GM12864 (cell line): ENCODE measurements at places on chromosomes 16 and 17.

- DNase-seq, result peak; percentile 30
These were observed 6.3 kb downstream of the VWA3A start for GRCh38 chr16:22098405-22099255.

- no peak for DNase-seq
These were observed 21.4 kb upstream of the SLC6A4 start for GRCh38 chr17:30256756-30257506.

DNA sequence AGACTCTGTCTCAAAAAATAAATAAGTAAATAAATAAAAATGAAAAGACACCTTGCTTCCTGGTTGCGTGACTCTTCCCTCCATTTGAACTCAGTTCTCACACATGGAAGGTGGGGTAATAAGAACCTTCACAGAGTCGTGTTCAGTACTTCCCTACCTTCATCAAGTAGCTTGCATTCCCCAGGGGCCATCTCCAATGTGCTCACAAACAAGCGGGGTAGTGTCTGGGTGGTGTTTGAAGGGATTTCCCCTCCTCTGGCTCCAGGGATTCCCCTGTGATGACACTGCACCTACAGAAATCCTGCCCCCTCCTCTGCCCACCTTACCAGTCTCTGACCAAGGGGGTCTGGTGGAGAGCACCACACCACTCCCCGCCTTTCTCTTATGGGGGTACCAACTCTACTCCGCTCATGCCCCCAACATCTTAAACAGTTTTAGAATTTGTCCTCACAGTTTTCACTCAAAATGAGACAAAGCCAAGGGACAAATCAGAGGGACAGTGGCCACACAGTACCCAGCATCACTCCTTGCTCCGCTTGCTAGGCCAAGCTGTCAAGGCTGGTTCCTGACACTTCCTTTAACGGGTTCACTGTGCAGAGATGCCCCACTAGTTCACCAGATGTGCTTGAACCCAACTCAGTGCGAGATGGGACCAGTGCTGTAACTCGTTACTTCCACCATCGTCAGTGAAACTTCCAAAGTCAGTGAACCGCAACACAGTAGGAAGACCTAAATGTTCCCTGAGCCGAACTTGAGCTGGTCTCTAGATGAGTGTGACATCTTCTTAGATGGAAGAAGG is 69.1 kb downstream of the COPRS start:
- no peak for DNase-seq

DNA sequence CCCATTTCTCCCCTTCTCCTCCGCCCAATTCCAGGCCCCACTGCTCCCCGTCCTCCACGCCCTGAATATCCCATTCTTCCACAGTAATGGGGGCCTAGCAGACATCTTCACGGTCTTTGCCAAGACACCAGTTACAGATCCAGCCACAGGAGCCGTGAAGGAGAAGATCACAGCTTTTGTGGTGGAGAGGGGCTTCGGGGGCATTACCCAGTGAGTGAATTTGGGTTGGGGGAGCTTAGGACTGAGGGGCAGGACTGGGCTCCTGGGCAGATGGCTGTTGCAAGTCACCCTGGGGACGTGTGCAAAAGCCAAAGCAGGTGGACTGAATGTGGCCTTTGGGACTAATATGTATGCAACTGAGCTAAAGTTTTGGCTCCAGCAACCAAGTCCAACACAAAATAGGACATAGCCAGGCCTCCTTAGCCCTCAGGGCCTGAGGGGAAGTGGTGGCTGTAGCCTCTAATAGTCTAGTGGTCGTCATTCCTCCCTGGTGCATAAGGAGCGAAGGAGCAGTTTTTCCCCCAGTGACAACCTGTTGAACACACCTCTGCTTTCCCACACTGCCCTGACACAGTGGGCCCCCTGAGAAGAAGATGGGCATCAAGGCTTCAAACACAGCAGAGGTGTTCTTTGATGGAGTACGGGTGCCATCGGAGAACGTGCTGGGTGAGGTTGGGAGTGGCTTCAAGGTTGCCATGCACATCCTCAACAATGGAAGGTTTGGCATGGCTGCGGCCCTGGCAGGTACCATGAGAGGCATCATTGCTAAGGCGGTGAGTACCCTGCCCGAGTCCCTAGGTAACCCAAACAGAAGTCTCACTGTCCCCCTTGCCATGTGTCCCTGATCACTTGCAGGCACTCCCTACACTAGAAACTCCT is 2.6 kb downstream of the ACADVL start:
- no peak for DNase-seq

- DNase-seq, result no peak
These were observed 2.3 kb downstream of the NAT9 start for GRCh38 chr17:74773871-74774286.

GRCh38 chr16:88448461-88449266 is 4.4 kb upstream of the ZFPM1 start:
- DNase-seq, result no peak

DNA sequence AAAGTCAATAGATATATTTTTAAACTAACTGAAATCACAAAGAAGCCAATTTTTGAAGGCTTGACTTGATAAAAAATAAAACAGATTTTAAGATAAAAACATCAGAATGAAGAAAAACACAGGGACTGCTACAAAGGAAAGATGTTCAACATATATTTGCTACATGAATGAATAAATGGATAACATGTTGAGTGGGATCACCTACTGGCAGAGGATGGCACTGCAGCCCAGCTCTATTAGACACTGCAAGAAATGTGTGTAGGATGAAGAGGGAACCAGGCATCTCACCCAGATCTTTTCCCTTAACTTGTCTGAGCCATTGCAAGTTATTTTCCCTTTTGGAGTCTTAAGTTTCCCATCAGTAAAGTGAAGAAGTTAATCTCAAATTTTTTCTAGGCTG is 4.2 kb downstream of the AIPL1 start:
- DNase-seq, result no peak

GRCh38 chr17:49333804-49334203 is 28.2 kb downstream of the ZNF652 start:
- DNase-seq, result no peak

- no peak for DNase-seq
These were observed 7.6 kb downstream of the PIK3R6 start for GRCh38 chr17:8859804-8860430.

DNA sequence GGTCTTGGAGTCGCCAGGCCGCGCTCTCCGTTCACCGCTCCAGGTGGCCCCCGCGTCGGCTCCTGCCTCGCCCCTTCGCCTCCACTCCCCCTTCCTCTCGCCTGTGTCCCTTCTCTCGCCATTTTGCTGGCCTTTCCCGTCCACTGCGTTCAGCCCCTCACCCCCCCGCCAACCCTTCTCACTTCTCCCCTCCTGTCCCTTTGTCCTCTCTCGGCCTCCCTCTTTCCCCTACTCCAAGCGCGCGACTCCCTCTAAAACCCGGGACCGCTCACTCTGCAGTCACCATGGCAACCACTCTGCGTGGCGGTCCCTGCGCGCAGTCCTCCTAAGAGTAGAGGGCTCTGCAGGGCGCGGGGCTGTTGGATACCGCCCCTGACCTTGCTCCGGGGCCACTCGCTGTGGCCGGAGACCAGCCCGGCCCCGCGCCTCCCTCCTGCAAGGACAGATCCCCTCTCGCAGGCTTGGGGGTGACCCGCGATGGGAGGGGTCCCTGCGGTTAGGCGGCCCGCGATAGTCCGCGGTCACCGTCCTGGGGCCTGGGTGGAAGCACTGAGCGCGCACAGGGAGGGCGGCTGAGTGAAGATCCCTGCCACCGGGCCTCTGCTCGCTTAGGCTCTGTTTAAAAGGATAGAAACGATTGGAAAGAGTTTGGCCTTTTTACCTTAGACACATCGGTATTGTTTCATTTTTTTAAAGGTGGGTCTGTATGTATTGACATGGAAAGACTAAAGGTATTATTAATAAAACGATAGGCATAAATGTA is 454 bp downstream of the CCDC40 start:
- DNase-seq, result no peak

DNA sequence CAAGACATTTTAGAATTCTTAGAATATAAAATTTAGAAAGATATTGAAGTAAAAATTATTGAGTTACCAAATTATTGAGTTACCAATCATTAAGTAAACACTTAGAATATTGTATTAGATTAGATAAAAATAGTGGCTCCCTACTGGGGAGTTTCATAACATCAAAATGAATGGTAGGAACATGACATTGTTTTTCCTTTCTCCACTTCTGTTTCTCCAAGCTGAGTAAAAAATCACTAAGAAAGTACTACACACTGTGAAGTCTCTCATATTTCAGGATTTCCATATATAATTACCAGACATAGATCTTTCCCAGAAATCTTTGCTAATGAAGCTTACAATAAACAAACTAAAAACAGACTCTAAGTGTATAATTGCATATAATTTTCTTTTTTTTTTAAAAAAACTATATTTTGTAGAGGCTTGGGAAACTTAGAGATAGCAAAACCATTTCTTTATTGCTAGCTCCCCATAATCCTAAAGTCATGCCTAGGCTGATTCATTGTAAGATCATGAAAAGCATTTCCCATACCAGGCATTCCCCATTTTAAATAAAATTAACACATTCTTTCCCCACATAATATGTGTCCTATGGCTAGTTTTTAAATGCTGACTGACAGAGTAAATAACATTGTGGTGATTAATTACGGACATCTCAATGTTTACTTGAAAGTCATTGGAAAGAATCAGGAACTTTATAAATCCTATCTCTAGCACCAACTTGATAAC is 1408.7 kb upstream of the GOT2 start:
- DNase-seq, result no peak

DNA sequence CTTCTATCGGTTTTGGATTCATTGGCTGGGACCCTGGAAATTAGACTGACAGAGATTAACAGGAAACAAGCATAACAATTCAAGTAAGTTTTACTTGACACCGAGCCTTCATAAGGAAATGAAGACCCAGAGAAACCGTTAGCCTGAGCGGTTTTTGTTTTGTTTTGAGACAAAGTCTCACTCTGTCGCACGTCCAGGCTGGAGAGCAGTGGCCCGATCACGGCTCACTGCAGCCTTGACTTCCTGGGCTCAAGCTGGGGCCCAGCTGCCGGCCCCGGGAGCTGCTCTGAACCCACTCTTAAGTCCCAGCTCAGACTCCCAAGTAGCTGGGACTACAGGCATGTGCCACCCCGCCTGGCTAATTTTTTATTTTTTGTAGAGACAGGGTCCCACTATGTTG is 321.3 kb downstream of the SEC14L1 start:
- peak; percentile 88 for DNase-seq

DNA sequence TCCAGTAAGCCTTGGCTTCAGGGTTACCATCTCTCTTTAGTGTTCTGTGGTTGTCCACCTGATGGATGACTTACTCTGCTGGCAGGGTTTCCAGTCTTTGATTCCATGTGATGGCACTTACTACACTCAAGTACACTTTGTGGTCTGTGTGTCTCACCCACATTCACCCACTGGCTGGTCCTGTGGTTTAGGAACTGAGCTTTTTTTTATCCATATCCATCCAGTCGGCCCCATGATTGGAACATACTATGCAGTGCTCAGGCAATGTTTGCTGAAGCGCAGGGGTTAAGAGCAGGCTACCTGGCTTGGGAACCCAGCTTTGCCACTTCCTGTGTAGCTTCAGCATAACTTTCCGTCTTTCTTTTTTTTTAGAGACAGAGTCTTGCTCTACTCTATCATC is 2.8 kb upstream of the FUS start:
- DNase-seq, result no peak

DNA sequence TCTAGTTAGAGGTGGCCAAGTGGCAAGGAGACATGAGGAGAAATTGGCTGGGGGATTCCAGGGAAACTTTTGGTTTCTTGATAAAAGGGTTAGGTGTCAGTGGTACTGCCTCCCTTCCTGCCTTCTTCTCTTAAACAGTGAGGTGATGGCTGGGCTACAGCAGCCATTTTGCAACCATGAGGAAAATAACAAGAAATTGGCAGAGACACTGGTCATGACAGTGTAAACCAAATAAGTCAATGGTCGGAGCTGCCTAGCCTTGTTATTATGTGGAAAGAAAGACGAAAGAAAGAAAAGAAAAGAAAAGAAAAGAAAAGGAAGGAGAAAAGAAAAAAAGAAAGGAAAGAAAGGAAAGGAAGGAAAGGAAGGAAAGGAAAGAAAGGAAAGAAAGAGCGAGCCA is 63.9 kb downstream of the CPPED1 start:
- DNase-seq, result no peak

DNA sequence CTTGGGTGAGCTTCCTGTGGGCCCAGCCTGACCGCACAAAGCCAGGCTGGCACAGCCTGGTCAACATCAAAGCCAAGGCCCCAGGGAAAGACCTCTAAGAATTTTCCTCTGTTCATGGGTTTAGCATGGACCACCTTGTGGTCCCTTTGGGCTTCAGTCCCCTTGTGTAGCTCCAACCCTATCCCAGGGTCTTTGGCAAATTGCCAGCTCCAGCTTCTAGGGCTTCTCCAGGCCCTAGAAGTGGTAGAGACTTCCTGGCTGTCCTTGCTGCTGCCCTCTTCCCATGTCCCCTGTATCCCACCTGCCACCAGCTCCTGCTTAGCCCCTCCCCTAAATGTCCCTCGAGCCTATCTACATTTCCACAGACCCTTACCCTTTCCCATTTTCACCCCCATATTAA is 9.7 kb upstream of the ITGA3 start:
- DNase-seq, result no peak

GRCh38 chr16:71514476-71514875 is 11.8 kb upstream of the CHST4 start:
- DNase-seq, result no peak

DNA sequence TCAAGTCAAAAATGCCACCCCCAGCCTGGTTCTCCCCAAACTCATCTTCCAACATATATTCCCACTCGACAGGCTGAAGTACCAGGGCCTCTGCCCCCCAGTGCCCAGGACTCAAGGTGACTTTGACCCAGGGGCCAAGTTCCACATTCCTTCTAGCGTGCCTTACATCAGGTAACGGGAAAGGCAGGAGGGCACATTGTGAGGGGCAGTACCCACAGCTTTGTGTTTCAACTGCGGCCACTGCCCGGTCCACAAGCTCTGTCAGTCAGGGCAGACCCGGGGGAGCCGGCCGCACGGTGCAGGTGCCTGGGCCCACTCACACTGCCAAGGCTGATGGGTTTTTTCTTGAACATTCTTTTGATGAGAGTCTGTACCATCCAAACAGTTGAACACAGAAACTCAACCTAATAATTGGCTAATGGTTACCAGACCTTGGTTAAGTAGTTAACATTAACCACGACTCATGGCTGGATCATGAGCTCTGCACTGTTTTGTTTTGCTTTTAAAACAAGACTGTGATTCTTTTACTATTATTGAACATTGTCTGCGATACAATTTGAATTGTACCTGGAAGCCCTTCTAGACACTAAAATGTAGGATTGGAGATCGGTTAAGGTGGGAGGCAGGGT is 17.6 kb downstream of the ACE start:
- DNase-seq, result no peak

GRCh38 chr17:67093348-67093747 is 49.0 kb downstream of the CACNG1 start:
- no peak for DNase-seq

GRCh38 chr16:57407521-57408353 is 3.2 kb downstream of the CCL17 start:
- no peak for DNase-seq

DNA sequence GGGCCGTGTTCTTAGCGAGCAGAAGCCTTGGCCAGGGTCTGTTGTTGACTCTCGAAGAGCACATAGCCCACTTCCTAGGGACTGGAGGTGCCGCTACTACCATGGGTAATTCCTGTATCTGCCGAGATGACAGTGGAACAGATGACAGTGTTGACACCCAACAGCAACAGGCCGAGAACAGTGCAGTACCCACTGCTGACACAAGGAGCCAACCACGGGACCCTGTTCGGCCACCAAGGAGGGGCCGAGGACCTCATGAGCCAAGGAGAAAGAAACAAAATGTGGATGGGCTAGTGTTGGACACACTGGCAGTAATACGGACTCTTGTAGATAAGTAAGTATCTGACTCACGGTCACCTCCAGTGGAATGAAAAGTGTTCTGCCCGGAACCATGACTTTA is 18.5 kb downstream of the RSPRY1 start:
- DNase-seq, result no peak
